ENCODE measurements at places on chromosomes 6 and 20.
A peak's percentile ranks its signal among the peaks of the same experiment; 100 is the strongest.

DNA sequence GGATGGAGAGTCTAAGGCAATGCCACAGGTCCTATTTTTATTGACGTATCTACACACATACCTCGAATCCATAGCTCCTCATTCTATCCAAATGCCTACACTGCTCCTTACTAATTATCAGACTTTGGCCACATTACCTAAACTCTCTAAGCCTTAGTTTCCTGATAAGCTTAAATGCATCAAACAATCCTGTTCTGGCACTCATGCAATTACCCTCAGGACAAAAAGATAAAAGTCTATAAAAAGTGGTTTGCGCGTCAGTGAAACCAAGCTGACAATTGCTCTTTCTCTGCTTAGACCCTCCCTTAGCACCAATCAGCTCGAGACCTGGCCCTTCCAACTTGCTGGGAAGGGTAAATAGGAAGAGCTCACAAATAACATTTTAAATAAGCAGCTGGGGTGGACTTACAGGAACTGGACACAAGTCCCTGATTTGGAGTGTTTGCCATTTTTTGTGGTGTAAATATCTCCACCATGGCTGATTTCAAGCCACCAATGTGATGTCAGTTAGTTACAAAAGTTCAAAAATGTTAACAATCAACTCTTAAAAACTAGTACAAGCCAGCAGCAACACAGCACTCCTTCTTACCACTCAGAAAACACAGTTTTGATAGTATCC, 7.2 kb upstream of the PLEKHG1 start:
- DNase-seq: no peak

- no peak for DNase-seq
Observed at GRCh38 chr6:49027644-49028043, 435.4 kb downstream of the MMUT start.

DNA sequence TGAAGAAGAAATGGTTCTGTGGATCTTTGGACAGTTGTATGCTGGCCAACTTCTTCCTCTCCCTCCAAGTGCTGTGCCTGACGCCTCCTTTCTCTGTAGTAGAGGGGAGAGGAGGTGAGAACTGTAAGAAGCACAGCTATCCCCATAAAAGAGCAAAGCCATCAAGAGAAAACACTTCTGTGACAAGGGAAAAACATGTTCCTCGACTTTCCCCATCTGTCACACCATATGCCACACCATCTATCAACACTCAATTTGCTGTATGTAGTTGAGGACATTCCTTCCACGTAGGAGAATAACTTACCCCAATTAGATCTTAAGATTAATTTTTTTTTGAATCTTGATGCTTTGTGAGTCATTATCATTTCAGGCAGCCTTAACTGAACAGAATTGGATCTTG, 156.2 kb upstream of the PLCB4 start:
- no peak for DNase-seq

DNA sequence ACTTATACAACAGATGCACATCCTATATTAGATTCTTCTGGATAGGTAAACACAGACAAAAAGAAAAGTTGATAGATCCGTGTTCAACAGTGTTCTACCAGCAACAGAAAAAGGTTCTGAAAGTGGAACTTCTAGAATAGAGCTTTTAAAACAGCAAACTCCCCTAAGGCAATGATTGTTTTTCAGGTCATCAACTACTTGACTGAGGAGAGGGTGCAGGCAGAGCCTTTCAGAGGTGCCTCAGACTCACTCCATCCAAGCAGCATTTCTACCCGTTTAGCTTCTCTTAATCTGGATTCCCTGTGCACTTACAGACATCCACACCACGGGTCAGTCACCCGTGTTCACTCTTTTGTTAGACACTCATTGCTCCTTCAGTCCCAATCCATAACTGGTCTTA, 28.9 kb downstream of the FYN start:
- DNase-seq: no peak

GRCh38 chr6:35973670-35974222, 50.7 kb downstream of the SLC26A8 start:
- peak; percentile 17 for DNase-seq

DNA sequence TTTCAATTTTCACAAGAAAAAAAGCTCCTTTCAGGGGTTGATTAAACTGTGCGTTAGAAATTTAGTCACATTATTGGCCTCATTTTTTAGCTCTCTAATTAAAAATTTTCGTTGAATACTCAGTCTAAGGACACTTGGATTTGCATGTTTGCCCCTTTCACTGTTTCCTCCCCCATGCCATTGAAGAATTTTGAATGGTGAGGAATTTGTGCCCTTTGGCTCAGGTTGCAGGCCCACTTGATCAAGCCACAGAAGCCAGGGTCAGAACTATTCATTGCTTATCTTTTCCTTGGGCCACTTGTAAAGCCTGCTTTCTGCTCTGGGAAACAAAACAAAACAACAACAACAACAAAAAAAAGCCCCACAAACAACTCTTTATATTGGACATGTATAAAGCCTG, 12.2 kb downstream of the LIN28B start:
- no peak for DNase-seq

Measured in stimulated activated naive CD8-positive, alpha-beta T cell treated with anti-CD3 and anti-CD28 coated beads, Interleukin-15, Interleukin-2, amounts not matched to agents 100 U/mL and 50 U/mL, for 24 hours (primary cell).